Nasal cavity respiratory epithelium epithelial cell of viscerocranial mucosa (primary cell): ENCODE measurements at places on chromosomes 6 and 20. TPM values are rescaled to one million over a fixed set of nuclear protein-coding genes. Genes with fewer than 3 reads are reported as not detected.

NMBR gene
- total RNA-seq = under 0.01 TPM in 1 of 2 replicates, not detected in the other

HSPA1L gene
- total RNA-seq = 1.0 and 1.1 TPM in 2 replicates

ETV7 gene
- under 0.01 and 0.36 TPM in 2 replicates for total RNA-seq

FLRT3 gene
- 34.2 and 44.2 TPM in 2 replicates for total RNA-seq

OR12D3 gene
- total RNA-seq = not detected in 2 replicates

MBOAT1 gene
- 10.0 and 35.2 TPM in 2 replicates for total RNA-seq

DCDC2 gene
- 0.68 and 6.6 TPM in 2 replicates for total RNA-seq

LTB gene
- not detected in 2 replicates for total RNA-seq

C6orf52 gene
- 1.4 and 2.1 TPM in 2 replicates for total RNA-seq

CBLN4 gene
- total RNA-seq = not detected in 2 replicates

SLC22A23 gene
- 12.0 and 69.1 TPM in 2 replicates for total RNA-seq

VWA7 gene
- total RNA-seq = 0.34 and 1.00 TPM in 2 replicates

SNAP25 gene
- total RNA-seq = not detected in 2 replicates

EMILIN3 gene
- not detected in 2 replicates for total RNA-seq

ENPP1 gene
- total RNA-seq = under 0.01 and 0.07 TPM in 2 replicates

RCAN2 gene
- under 0.01 TPM in 1 of 2 replicates, not detected in the other for total RNA-seq

TFAP2D gene
- not detected in 2 replicates for total RNA-seq
